HuH-7.5 (cell line): ENCODE measurements at places on chromosomes 11 and 22.

DNA sequence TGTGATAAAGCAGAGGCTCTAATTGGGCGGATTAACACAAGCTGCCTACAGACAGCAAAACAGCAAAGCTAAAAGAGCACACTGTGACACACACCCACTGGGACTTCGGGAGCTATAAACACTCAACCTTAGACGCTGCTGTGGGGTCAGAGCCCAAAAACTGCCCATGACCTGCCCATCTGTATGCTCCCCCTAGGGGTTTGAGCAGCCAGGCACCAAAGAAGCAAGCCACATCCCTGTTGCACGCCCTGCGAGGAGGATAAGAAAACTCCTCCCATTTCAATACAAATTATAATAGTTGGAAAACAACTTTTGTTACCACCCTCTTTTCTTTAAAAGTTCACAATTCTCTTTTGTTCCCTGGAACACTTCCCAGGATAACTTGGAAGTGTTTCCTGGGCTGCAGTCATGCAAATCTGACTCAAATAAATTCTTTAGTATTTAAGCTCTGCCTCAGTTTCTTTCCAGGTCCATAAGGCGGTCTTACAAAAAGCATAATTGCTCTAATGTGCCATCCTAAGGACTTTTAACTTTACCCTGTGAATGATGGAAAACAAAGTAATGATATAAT lies 86.4 kb downstream of the DLG2 start:
- no peak for DNase-seq

DNA sequence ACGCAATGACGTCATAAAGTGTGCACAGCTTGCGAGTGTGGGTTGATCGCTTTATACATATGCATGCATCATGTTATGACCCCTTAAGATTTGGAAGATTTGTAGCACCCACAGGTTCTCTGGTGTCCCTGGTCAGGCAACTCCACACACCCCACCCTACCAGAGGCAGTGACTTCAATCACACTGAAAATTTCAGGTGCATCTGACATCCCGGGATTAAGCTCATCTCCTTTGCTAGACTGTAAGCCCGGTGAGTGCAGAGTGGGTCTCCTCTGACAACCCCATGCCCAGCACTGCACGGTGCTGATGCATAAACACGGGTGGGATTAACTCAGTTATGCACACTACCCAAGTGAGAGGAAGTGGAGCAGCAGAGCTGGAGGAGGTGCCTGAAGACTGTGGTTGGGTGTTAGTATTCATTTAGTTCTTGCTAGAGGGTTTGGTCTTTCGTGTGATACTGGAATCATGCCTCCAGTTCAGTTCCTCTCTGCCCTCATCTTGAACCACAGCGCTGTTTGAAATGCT lies 6.5 kb downstream of the ARSA start:
- DNase-seq, result no peak

DNA sequence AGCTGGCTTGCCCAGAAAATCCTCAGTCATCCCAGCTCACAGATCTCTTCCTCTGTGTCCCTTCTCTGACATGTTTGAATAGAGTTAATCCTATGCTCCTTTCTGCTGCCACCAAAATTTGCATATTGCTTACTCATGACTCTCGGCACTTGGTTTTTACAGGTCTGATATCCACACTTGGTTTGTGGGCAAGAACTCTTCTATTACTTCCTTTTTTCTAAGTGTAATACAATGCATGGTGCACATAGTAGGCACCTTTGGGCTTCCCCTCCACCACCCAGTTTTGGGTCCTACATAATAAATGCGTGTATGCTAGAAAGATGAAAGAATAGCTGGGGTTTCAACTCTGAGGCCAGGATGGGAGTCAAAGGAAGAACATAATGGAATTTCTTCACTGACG lies 69.7 kb upstream of the GRK3 start:
- DNase-seq, result no peak

GRCh38 chr11:1931341-1932104 lies 12.0 kb downstream of the TNNT3 start:
- DNase-seq, result no peak

GRCh38 chr22:40469181-40469580 lies 98.8 kb downstream of the SGSM3 start:
- no peak for DNase-seq

DNA sequence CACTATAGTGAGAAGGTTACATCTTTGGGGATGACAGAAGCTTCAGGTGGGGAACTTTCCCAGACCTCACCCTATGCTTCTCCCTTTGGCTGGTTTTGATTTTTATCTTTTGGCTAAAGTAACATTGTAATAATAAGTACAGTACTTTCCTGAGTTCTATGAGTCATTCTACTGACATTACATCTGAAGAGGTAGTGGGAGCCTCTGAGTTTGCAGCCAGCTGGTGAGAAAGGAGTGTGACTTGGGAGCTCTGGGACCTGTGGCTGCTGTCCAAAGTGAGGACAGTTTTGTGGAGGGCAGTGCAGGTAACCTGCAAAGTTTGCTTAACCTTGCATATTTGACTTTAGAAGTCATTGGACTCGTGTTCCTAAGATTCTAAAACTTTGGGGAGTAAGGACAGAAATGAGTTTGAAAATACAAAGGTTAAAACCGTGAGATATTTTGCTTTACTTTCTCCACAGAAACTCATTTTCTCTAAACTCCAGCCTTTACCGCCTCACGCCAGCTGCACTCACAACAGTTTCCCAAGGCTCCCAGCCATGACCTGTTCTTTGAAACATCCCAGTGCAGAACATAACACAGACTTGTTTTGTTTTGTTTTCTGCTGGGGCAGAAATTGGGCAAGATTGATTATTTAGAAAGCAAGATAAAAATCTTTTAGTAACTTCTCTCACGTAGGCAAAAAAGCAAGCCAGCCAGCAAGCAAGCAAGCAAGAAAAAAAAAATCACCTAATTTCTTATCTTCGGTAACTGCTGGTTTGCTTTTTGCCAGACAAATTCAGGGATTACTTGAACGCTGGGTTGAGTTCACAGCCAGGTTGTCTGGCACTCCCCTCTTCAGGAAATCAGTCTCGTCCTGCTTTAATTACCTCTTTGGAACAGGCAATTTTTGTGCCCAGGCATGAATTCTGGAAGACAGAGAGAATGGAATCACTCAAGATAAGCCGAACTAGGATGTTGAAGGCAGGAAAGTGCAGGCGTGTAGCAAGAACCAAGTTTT lies 478.3 kb upstream of the ISX start:
- DNase-seq, result no peak

DNA sequence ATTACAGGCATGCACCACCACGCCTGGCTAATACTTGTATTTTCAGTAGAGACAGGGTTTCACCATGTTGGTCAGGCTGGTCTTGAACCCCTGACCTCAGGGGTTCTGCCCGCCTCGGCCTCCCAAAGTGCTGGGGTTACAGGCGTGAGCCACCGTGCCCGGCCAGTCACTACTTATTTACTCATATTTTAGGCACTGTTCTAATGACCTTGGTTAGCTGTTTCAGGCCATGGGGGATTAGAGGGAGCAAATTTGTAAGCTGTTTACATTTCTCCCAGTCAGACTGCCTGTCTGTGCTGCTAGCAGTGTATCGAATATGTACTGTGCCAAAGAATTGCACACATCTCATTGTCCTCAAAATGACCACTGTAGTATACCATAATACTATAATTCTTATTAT lies 32.7 kb upstream of the PACSIN2 start:
- no peak for DNase-seq

GRCh38 chr11:71504531-71504930 lies 22.5 kb upstream of the KRTAP5-7 start:
- no peak for DNase-seq

DNA sequence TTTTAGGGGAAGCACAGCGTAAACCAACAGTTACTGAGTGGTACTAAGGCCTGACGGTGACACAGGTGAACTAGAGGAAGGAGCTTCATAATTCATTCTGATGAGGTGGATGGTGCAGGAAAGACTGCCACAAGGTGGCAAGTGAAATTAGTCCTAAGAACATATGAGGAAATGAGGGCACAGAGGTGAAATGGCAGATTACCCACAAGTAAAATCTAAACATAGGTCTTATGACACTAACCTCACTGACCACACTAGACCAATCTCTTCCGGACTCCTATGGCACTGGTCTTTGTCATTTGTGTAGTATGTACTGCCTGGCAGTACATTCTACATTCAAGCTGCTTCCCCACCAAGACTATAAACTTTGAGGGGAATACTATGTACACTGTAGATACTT lies 20.2 kb downstream of the GAB2 start:
- no peak for DNase-seq

GRCh38 chr11:42770444-42771065 lies 541.2 kb upstream of the API5 start:
- DNase-seq, result peak; percentile 6

GRCh38 chr11:128946648-128947047 lies 4.0 kb upstream of the TP53AIP1 start:
- no peak for DNase-seq

GRCh38 chr22:19760058-19760950 lies at the start of gene TBX1:
TSS of gene TBX1 (plus strand) at chr22:19760778. CDS start at chr22:19760844, 66 bp downstream.
- no peak for DNase-seq

GRCh38 chr22:46047226-46047625 lies 70.3 kb upstream of the WNT7B start:
- no peak for DNase-seq

DNA sequence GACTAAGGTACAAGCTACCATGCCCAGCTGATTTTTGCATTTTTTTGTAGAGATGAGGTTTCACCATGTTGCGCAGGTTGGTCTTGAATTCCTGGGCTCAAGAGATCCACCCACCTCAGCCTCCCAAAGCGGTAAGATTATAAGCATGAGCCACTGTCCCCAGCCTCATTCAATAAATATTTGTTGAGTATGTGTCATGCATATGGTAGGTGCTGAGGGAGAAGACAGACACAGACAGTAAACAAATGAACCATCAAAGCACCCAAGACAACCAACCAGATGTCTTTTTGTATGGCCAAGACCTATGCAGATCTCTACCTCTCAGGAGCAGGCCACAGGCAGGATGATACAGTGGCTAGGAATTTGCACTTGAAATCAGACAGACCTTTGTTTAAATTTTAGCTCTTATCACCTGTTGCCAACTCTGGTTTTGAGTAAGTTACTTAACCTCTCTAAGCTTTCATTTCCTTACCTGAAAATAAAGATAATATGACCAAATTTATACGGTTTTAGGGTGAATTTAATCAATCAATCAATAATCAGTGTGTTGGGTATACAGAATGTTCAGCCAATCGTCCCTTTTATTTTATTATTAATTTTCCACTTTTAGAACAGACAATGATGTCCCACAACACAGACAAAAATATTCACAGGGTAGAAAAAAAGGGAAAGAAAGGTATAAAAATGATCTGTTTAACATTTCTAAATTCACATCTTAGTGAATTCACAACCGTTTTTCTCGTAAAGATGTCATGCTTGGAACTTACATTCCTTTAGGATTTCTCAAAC lies 128.2 kb downstream of the SGSM3 start:
- peak; percentile 29 for DNase-seq

DNA sequence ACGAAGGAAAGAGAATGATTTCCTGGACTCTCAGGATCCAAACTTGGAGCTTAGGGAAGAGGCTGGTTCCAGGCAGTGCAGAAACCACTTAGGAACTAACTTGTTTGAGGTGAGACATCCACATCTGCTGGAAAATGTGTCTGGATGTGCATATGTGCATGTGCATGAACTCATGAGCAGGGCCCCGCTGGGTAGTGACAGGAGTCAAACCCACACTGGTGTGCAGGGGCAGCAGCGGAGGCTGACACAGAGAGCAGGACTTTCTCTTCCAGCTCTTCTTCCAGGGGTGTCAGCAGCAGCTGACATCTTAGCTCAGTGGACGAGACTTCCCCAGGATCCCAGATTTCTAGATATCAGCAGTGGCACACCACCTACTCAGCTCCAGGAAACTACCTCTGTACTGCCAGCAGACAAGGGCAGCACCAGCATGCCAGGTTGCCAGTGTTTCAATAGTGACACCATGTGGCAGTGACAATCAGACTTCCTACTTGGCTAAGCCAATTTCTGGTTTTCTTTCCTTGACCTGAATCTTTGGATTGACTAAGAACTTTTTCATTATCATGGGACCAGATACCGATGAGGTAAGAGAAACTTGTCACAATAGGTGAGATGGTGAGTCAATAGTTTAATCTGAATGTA lies 227.5 kb upstream of the ZC3H12C start:
- DNase-seq, result no peak

GRCh38 chr11:127054153-127054552 lies 53.6 kb upstream of the KIRREL3 start:
- DNase-seq, result no peak

DNA sequence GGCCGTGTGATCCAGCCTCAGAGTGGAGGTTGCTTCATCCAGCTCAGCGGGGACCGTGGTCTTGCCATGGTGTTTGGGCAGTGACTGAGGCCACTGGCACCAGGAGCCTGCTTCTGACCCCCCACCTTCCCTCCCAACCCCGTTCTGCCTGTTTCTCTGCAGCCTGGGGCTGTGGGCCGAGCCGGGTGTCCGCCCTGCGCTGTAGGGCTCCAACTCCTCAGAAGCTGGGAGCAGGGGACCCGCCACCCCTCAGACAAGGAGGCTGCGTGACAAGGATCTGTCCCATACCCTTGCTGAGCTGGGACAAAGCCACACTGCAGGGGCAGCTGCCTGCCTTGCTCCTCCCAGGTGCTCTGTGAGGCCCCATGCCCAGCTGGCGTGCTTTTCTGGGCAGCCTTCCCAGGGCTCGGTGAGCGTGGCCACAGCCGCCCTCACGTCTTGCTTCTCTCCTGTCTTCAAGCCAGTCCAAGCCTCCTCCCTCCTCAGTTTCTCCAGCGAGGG lies 11.7 kb upstream of the ARFGAP3 start:
- no peak for DNase-seq

GRCh38 chr11:124669193-124669592 lies 4.3 kb downstream of the SIAE start:
- DNase-seq, result peak; percentile 28

GRCh38 chr11:18135308-18135707 lies 2.9 kb downstream of the MRGPRX3 start:
- DNase-seq, result no peak

DNA sequence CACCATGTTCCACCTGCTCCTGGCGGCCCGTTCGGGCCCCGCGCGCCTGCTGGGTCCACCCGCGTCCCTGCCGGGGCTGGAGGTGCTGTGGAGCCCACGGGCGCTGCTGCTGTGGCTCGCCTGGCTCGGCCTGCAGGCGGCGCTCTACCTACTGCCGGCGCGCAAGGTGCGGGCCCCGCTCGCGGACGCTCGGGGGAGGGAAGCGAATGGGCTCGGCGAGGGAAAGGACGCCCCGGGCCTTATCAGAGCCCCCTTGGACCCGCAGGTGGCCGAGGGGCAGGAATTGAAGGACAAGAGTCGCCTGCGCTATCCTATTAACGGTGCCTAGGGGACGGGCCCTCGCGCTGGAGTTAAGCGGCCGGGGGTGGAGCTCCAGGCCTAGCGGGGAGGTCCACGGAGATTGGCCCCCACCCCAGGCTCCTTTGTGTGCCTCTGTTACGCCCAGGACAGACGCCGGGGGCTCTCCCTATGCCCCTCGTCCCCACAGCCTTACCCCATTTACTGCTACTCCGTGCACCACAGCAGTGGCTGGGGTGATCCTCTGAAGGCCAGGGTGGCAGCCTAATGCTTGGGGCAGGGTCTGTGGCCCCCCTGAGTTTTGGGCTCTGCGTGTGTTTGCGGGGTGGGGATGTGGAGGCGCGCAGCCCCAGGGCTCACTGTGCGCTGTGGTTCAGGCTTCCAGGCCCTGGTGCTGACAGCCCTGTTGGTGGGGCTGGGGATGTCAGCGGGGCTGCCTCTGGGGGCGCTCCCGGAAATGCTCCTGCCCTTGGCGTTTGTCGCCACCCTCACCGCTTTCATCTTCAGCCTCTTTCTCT lies 1.1 kb downstream of the TM7SF2 start:
- DNase-seq, result peak; percentile 61
